ENCODE measurements at places on chromosomes 7 and 10. TPM values are rescaled to one million over a fixed set of nuclear protein-coding genes. Genes with fewer than 3 reads are reported as not detected.

DNA sequence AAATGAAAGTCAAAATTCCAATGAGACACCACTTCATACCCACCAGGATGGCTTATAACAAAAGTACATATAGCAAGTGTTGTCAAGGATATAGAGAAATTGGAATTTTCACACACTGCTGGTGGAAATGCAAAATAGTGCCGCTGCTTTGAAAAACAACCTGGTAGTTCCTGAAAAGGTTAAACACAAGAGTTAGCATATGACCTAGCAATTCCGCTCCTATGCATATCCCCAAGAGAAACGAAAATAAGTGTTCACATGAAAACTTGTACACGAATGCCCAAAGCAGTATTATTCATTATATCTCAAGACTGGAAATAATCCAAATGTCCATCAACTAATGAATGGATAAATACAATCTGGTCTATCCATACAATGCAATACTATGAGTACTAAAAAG lies 14.8 kb downstream of the IDE start:
- no peaks in the 10 kb centered on the region for H3K4me1 ChIP-seq
- no peak for DNase-seq
- no peaks in the 10 kb centered on the region for H3K27me3 ChIP-seq
- H3K4me3 ChIP-seq: no peak overlapping the region

GRCh38 chr7:121473645-121474300 lies 77.7 kb upstream of the FAM3C start:
- H3K27me3 ChIP-seq: no peaks in the 10 kb centered on the region
- no peak overlapping the region for H3K4me3 ChIP-seq
- no peaks in the 10 kb centered on the region for H3K4me1 ChIP-seq

GRCh38 chr7:30838008-30838407 lies 66.8 kb downstream of the MINDY4 start:
- H3K27me3 ChIP-seq: no peaks in the 10 kb centered on the region
- H3K36me3 ChIP-seq: no peaks in the 10 kb centered on the region
- no peaks in the 10 kb centered on the region for H3K4me1 ChIP-seq
- H3K27ac ChIP-seq: no peak overlapping the region

- peaks cover 27% of the 10 kb centered on the region for H3K4me1 ChIP-seq
- no peak overlapping the region for H3K27ac ChIP-seq
- DNase-seq: no peak
- H3K4me3 ChIP-seq: no peak overlapping the region
Observed at GRCh38 chr7:155210356-155210755, 87.3 kb upstream of the INSIG1 start.

- H3K27ac ChIP-seq: no peak overlapping the region
- no peaks in the 10 kb centered on the region for H3K36me3 ChIP-seq
- DNase-seq: no peak
- peaks cover 8% of the 10 kb centered on the region for H3K4me1 ChIP-seq
- H3K4me3 ChIP-seq: no peak overlapping the region
Observed at GRCh38 chr10:90484518-90484917, 373.3 kb downstream of the HTR7 start.

Gene AKR1C4
- not detected for total RNA-seq

DNA sequence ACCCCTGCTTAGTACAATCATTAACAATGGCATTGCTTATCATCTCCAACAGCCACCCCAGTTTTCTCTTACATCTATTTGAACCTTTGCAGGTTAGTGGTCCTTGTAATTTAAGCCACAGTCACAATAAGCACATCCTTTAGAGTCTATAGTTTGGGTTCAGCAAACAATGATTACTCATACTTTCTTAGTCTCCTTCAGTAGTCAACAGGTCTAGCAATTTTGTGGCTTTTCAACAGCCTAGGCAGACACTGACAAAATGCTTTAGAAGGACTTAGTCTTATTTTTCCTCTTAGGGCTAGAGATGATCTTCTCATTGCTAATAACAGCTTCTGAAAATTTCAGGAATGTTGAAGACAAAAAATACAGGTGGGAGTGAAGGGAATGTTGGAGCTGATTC lies 32.3 kb upstream of the FAM204A start:
- H3K36me3 ChIP-seq: no peaks in the 10 kb centered on the region
- peaks cover 8% of the 10 kb centered on the region for H3K27me3 ChIP-seq
- no peak for DNase-seq
- H3K4me1 ChIP-seq: peaks cover 6% of the 10 kb centered on the region
- no peak overlapping the region for H3K4me3 ChIP-seq

Gene RABGEF1
- 22.9 TPM for total RNA-seq

Gene CLDN4
- total RNA-seq: 234 TPM

Gene FAM241B
- total RNA-seq: 18.0 TPM

DNA sequence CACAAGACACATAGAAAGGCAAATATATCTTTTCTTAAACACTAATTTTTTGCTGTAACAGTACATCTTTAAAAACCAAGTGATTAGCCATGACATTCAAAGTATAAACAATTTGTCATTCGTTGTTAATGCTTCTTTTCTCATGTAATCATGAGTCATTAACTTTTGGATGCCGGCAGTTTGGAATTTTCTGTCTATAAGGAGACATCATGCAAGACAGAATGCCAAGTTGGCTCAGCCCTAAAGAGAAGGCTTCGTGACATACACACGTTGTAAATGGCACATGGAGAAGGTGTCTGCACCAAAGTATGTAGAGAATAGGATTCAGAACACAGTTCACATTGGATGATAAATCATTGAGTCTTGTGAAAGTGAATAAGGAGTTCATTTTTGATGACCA lies 35.9 kb downstream of the CCDC3 start:
- no peaks in the 10 kb centered on the region for H3K4me1 ChIP-seq
- H3K36me3 ChIP-seq: no peaks in the 10 kb centered on the region
- H3K4me3 ChIP-seq: no peak overlapping the region
- no peak for DNase-seq

Gene NME8
- total RNA-seq: not detected

GRCh38 chr7:39624442-39624807 lies 1.1 kb downstream of the RALA start:
- no peak for DNase-seq
- H3K4me3 ChIP-seq: peak overlapping the region; percentile 84
- H3K36me3 ChIP-seq: no peaks in the 10 kb centered on the region

Gene STRIP2
- 10.8 TPM for total RNA-seq

GRCh38 chr7:101645951-101646350 lies 16.9 kb upstream of the MYL10 start:
- H3K4me3 ChIP-seq: no peak overlapping the region
- H3K27ac ChIP-seq: no peak overlapping the region
- no peak for DNase-seq
- H3K27me3 ChIP-seq: no peaks in the 10 kb centered on the region

- DNase-seq: no peak
- no peak overlapping the region for H3K27ac ChIP-seq
- H3K36me3 ChIP-seq: no peaks in the 10 kb centered on the region
- H3K4me3 ChIP-seq: no peak overlapping the region
- H3K27me3 ChIP-seq: no peaks in the 10 kb centered on the region
Observed at GRCh38 chr10:132400041-132400546, 3.1 kb downstream of the PWWP2B start.

- no peaks in the 10 kb centered on the region for H3K4me1 ChIP-seq
- H3K27me3 ChIP-seq: no peaks in the 10 kb centered on the region
- H3K27ac ChIP-seq: no peak overlapping the region
- H3K36me3 ChIP-seq: no peaks in the 10 kb centered on the region
- DNase-seq: no peak
Observed at GRCh38 chr10:68506411-68506810, 20.9 kb downstream of the SLC25A16 start.

DNA sequence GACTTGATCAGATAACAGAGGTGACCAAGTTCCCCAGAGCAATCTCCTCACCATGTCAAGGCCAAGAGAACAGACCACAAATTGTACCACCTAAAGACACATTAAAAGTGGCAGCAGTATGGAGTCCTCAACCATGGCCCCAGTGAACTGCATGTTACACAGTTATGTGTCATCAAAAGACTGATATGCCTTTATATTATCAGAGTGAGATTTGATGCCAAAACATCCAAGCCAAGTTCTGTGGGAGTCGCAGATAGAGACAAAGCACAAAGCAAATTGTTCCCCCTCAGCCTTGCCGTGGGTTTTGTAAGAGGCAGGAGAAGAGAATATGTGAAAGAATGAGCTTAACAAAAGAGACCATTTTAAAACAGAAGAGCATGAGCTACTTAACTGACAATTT lies 39.2 kb upstream of the TES start:
- no peak for DNase-seq
- H3K36me3 ChIP-seq: no peaks in the 10 kb centered on the region
- 0 out of 2 replicates have a peak, but pooled peaks cover 5% of the 10 kb centered on the region for H3K4me1 ChIP-seq

GRCh38 chr7:12583922-12584321 lies 13.4 kb downstream of the SCIN start:
- H3K36me3 ChIP-seq: no peaks in the 10 kb centered on the region
- no peak overlapping the region for H3K4me3 ChIP-seq
- no peaks in the 10 kb centered on the region for H3K4me1 ChIP-seq

DNA sequence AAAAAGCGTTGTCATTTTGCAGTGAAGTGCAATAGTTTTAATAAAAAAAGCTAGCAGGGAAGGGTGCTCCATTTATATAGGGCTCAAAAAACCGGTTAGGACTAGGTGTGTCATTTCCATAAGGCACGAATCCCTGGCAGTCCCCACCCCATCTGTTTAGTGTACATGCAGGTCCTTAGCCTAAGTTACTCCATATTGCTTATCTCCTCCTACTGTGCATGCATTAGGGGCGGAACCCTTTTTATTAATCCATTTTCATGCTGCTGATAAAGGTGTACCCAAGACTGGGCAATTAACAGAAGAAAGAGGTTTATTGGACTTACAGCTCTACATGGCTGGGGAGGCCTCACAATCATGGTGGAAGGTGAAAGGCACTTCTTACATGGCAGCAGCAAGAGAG lies 301.4 kb downstream of the ABCA13 start:
- H3K27ac ChIP-seq: no peak overlapping the region
- no peaks in the 10 kb centered on the region for H3K36me3 ChIP-seq
- no peak for DNase-seq
- no peaks in the 10 kb centered on the region for H3K27me3 ChIP-seq

Gene SPDYE5
- not detected for total RNA-seq

DNA sequence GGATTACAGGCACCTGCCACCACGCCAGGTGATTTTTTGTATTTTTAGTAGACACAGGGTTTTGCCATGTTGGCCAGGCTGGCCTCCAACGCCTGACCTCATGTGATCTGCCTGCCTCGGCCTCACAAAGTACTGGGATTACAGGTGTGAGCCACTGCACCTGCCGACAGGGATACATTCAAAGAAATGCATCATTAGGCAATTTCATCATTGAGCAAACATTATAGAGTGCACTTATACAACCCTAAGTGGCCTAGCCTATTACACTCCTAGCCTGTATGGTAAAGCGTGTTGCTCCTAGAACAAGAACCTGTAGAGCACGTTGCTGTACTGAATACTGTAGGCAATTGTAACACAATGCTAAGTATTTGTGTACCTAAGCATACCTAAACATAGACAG lies 350.3 kb downstream of the GALNT17 start:
- no peak overlapping the region for H3K27ac ChIP-seq
- H3K4me1 ChIP-seq: no peaks in the 10 kb centered on the region
- DNase-seq: no peak
- H3K4me3 ChIP-seq: no peak overlapping the region

DNA sequence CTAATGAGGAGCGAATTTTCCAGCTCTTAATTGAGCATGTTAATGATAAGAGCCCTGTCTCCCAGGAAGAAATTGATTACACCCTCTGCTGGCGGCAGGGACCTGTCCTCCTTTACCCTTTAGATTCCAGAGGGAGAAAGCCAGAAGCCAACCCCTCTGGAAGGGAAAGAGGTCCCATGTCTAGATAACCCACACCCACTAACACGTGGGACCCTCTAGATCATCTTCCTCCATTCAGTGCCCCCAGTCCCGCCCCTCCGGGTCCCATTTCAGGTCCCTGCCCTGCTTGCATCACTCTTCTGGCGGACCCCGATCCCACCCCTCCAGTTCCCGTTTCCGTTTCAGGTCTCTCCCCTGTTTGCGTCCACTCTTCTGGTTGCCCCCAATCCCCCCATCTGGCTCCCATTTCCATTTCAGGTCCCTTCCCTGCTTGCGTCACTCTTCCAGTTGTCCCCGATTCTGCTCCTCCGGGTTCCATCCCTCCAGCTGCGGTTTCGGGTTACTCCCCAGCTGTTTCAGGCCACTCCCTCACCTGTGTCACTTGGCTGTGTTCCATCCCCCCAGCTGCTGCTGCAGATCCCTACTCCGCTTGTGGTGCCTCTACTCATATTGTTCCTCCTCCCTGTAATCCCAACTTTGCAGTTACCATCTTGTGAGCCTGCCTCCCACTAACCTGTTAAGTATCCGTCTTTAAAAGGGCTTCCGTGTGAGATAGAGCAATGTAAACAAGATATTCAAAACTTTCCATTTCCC lies 202.4 kb downstream of the SH2D4B start:
- H3K27me3 ChIP-seq: peaks cover 50% of the 10 kb centered on the region
- no peaks in the 10 kb centered on the region for H3K4me1 ChIP-seq
- H3K36me3 ChIP-seq: no peaks in the 10 kb centered on the region
- H3K27ac ChIP-seq: no peak overlapping the region
- H3K4me3 ChIP-seq: no peak overlapping the region

Gene SVOPL
- total RNA-seq: not detected

Gene TMEM229A
- total RNA-seq: not detected

DNA sequence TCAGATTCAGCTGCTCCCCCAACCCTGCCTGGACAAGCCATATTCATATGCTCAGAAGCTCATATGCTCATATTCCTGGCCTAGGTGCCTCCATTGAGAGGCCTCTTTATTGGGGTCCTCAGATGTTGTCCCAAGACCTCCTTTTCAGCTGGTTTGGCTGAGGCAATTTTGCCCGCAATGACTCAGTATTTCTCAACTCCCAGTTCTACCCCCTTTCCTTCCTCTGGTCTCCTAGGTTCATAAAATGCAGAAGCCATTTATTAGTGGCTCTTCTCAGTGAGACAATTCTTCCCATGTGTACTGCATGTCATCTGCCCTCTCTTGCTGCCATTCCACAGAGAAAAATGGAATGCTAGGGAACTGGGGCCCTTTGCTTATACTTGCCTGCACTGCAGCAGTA lies 110.7 kb downstream of the INHBA start:
- no peak for DNase-seq
- H3K4me1 ChIP-seq: no peaks in the 10 kb centered on the region
- H3K27me3 ChIP-seq: no peaks in the 10 kb centered on the region
- H3K4me3 ChIP-seq: no peak overlapping the region
- no peaks in the 10 kb centered on the region for H3K36me3 ChIP-seq

DNA sequence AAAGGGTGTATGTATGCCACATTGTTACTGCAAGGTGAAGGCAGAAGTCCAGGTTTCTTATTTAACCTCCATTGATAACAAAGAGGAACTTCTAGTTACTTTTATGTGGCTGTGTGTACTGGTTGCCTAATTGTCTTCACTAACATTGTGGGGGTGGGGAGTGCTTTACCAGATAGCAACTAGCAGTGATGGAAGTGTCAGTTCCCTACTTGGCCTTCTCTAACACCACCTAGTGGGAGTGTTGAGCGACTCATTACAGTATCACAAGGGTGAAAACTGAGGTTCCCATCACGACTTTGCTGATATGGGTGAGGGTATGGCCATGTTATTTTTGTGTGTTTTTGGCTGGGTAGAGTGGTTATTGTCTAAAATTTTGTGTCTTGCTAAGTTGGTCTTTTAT lies 274.4 kb downstream of the THSD7A start:
- no peaks in the 10 kb centered on the region for H3K27me3 ChIP-seq
- H3K36me3 ChIP-seq: no peaks in the 10 kb centered on the region
- H3K4me3 ChIP-seq: no peak overlapping the region
- H3K27ac ChIP-seq: no peak overlapping the region

Gene MUC3A
- 30.8 TPM for total RNA-seq

GRCh38 chr7:55591282-55591931 lies 19.1 kb upstream of the VOPP1 start:
- H3K4me3 ChIP-seq: no peak overlapping the region
- peaks cover 5% of the 10 kb centered on the region for H3K4me1 ChIP-seq
- no peaks in the 10 kb centered on the region for H3K36me3 ChIP-seq
- DNase-seq: no peak

Gene RBP4
- total RNA-seq: 2.4 TPM

Gene HEPACAM2
- not detected for total RNA-seq
